ENCODE measurements at places on chromosomes 4 and X.
A peak's percentile ranks its signal among the peaks of the same experiment; 100 is the strongest.

DNA sequence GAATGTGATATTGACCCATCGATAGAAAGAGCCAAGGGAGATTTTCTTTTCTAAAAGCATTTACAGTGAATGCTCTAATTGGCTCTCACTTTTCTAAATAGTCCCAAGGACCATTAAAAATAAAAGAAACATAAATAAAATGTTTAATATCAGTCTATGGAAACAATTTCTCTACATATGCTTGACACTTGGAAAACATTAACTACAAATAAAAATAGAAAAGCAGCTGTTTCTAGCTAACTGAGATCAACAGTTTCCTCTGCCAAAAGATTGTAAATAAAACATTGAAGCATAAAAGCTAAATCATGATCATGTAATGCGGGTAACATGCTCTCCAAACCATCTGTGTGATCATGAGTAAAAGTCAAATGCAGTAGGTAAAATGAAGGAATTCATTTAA lies 49.7 kb downstream of the CORIN start:
- DNase-seq = no peak

GRCh38 chr4:148565801-148566200 lies 123.6 kb upstream of the NR3C2 start:
- DNase-seq = no peak

DNA sequence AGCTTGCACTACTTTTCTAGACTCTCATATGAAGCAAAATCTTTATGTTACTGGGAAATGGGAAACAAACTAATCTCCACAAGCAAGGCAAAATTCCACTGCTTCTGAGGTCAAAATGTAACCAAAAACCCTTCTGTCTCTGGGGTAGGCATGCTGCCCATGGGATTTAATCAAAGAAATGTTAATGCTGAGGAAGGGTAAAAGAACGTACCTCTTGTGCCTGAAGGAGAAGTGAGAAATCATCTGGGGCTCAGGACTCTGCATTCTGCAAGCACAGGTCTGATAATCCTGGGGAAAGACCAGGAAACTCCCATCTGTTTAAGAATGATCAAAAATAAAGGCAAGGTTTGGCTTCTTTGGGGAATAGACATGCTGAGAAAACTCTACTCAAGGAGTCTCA lies 184.7 kb downstream of the GRID2 start:
- no peak for DNase-seq

DNA sequence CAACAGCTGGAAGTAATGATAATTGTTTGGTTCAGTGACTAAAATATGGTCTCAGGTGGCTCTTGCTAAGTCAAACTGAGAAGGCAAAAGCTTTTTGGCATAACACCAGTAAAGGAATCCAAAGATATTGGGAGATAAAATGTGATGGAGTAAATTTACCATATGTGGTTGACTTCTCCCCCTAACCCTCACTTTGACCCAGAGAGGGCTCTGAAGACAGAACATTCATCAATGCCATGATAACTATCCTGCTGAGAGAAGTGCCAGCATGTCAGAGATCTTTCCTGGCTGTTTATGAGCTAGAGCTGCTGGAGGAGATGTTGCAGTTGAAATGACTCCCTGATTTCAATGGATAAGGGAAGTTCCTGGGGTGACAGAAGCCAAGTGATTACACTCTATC lies 213.4 kb downstream of the SPCS3 start:
- DNase-seq = no peak

DNA sequence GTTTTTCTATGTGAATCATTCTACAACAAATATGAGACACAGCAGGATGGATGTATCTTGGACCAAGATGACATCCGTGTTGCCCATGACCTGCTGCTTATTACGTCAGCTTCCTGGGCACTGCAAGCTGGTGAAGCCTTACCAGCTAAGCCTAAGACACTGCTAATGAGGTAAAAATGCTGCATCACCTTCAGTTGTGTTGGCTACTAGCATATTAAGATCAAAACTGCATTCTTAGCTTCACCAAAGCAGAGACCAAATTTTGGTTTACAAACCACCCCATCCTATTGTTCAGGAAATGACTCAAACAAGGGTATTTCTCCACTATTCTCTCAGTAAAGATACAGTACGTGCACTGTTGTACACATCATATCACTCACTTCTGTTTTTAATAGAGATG lies 50.3 kb downstream of the MAML3 start:
- no peak for DNase-seq

DNA sequence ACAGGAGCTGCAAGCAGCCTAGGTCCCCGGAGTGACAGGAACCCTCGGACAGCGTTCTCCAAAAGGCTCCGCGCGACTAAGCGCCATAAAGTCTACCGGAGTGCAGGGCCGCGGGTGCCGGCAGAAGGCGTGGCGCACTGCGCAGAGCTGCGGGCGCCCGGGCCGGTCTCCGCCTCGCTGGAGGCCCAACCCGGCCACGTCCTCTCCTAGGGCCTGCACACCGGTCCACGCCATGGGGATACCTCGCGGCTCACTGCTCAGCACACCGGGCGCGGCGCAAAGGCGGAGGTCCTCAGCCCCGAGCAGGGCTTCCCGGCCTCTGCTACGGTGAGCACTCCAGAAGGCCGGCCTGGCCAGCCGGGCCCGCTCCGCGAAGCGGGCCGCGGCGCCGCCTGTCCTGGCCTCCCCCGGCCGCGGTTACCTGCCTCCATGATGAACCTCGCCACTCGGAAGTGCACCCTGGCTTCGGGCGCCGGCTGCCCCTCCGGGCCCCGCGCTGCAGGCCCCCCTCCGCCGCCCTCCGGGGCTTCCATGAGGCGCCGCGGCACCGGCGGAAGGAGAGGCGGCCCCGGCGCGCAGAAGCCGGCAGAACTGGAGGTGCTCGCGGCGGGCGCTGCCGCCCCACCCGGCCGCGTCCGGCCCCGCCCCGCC lies at the start of gene CCNQ:
Gene CCNQ, minus strand, starts transcription at position 599 of the 651 bp plus-strand sequence. Its CDS starts 66 bp downstream, at position 533.
- DNase-seq = peak; percentile 87

GRCh38 chr4:158729716-158730559 lies 6.7 kb upstream of the PPID start:
- DNase-seq = no peak

DNA sequence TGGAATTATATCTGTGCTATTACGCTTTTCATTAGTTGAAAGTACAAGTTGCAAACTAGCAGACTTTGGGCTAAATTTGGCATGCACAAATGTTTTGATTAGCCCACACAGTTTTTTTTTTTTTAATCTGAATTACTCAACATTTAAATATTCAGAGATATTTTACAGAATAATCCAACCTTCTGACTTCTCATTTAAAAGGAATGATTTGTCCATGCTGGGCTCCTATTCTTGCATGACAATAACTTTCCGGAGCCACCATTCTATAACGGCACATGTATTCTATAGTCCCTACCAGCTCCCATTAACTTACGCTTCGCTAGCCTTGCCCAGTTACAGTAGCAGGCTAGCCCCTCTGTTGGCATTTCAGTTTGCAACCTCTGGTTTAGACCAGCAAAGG lies 219.3 kb upstream of the FTHL17 start:
- DNase-seq = no peak

DNA sequence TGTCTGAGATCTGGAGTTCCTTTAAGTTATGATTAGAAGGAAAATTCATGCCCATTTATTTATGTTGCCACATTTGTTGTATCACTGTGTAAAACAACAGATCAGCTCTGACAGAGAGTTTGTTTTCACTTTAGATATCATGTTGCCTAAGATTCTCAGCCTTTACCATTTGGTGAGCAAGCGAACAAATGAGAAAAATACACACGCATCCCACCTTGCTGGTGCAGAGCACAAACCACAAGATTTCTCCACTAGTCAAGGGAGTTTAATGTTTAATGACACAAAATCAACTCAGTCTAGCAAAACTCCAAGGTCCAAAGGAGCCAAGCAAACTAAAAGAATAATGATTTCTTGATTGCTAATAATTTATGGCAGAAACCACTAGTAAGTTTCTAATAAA lies 27.7 kb downstream of the FGF5 start:
- no peak for DNase-seq

GRCh38 chr4:136277741-136278140 lies 1254.6 kb downstream of the PCDH18 start:
- DNase-seq = no peak

GRCh38 chr4:174928174-174928573 lies 10.0 kb downstream of the ADAM29 start:
- DNase-seq = no peak

DNA sequence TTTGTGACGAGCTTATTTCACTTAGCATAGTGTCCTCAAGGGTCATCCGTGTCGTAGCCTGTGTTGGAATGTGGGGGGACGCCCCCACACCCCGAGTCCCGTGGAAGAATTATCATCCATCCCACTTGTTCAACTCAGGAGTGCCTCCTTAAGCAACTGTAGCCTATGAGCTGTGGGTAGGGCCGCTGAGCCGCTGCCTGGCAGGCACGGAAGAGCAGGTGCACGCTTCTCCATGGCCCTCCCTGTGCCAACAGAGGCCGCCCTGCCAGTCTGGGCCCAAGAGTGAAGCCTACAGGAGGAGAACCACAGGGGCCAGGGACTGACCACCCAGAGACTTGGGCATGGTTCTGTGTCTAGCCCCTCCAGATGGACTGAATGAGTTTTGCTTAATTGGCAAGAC lies 2.3 kb upstream of the RGS12 start:
- DNase-seq = no peak

DNA sequence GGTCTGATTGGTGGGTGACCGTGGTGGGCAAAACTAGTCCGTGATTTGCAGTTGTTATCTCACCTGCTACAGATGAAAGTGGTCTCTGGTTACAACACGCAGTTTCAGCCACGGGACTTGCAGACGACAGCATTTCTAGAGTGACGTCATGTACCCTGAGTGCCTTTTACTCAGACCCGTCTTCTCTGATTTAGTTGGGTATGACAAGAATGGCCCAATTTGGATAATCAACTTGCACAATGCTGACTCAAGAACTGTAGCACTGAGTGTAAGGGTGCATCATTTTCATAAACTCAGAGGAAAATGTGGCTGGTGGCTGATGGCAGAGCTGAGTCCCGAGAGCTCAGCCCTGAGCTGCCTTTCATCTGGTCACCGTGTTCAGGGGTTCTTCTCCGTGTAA lies 281.4 kb upstream of the FRG1 start:
- no peak for DNase-seq

DNA sequence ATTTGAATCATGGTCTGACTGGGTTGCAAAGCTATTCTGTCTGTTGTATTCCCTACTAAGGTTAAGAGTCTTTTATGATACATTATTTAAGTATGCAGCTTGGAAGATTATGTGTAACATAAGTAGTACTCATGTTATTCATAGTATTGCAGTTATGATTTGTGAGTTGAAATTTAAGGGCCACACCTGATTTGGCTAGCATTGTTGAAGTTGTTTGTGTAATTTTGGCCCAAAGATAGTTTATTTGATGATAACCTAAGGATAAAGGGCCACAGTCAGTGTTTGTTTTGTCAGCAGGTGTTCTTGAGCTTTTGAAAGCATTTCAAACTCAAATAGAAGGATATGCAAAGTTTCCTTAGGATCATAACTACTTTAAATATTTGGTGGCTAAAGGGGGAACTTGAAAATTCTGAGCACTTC lies 38.9 kb downstream of the NUDT9 start:
- DNase-seq = no peak

GRCh38 chrX:53421125-53421524 lies 1.3 kb downstream of the SMC1A start:
- no peak for DNase-seq

All from spleen (tissue), 13 donors.